ENCODE measurements at places on chromosomes 2 and 18.

GRCh38 chr2:18271370-18272147 lies 288.9 kb downstream of the RDH14 start:
- DNase-seq: no peak

GRCh38 chr18:32438173-32438572 lies 32.5 kb downstream of the GAREM1 start:
- no peak for DNase-seq

DNA sequence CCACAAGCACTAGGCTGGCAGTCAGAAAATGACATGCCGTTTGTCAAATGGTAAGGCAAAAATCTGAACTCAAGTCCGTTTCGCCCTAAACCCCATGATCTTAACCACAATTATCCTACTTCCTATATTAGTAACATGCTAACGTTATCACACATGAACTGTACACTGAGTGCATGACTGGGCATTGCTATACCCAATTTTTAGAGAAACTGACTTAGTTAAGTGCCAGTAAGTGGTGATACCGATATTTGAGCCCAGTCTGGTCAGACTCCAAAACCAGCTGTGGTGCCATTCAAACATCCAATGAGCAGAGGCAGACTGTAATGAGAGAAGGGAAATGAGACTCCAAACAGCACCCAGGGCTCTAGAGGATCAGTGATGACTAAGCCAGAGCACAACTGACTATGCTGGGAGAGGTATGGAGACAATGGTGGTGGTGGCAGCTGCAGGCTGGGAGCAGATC lies 311.7 kb upstream of the PKDCC start:
- DNase-seq: no peak

GRCh38 chr2:23586741-23587306 lies 201.8 kb downstream of the KLHL29 start:
- no peak for DNase-seq

GRCh38 chr2:211413746-211414145 lies 857.3 kb downstream of the CPS1 start:
- DNase-seq: no peak

DNA sequence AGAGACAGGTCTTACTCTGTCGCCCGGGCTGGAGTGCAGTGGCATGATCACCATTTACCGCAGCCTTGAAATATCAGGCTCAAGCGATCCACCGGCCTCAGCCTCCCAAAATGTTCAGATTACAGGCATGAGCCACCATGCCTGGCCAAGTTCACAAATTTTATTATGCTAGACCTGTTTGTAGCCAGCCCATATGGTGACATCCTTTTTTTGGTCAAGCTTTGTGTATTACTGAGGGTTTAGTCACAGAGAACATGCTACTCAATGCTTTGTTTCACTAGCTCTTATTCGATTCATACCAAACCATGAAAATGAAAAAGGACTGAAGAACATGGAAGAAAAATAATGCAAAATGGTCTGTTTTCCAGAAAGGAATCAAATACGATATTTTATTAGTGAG lies 41.4 kb downstream of the DGKD start:
- DNase-seq: no peak

- no peak for DNase-seq
Measured at GRCh38 chr2:159272156-159272555, 14.3 kb downstream of the WDSUB1 start.

DNA sequence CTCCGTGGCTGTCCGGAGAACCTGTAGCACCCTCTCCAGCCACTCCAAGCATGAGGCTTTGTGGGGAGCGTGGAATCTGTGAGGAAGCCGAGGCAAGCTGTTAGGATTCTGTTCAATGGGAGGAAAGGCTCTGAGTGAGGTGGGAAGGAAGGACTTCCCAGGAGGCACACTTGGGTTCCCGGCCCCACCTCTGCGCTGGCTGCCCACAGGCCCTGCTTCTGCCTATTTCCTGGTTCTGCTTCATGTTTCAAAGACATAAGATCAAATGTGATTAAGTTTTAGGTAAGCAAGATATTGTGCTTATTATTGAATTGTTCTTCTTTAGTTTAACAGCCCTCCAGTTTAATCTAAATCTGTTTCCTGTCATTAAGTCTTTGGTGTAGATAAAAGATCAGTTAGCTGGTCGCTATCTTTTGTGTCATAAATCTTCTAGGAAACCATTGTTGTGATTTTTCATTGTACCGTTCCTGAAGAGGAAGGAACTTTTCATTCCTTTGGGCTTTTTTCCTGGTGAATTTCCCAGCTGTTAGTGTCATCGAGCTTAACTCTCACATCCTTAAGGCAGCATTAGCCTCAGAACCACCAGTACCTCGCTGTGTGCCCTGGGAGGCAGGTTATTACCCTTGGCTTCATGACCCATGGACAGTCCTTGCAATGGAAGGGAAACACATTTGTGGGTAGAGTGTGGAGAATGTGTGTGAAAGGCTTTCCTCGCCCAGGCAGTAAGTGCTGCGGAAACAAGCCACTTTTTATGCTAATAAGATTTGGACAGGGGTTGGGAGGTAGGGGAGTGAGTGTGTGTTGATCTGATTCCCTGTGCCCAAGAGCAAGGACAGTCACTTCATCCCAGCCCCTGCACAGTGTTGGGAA lies 61.9 kb upstream of the ALPP start:
- DNase-seq: no peak

GRCh38 chr2:170481201-170481600 lies 233.9 kb upstream of the SP5 start:
- no peak for DNase-seq

DNA sequence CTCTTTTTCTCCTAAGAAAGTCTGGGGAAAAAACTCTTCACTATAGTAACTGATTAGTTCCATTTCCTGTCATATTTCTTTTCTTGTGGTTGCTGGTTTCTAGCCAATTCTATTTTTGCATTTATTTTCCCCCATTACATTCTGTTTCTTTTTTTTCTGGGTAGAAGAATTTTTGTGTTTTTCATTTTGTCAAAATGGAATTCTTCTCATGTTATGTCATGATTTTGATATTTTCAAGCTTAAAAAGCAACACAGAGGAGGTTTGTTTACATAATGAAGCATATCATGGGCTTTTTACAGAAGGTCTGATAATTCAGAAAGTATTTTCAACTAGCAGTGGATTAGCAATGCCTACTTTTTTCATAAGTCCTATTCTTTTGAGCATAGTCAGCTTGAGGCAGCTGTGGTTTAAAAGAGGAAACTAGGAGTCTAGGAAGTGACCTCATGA lies 102.0 kb downstream of the MAP2 start:
- no peak for DNase-seq

DNA sequence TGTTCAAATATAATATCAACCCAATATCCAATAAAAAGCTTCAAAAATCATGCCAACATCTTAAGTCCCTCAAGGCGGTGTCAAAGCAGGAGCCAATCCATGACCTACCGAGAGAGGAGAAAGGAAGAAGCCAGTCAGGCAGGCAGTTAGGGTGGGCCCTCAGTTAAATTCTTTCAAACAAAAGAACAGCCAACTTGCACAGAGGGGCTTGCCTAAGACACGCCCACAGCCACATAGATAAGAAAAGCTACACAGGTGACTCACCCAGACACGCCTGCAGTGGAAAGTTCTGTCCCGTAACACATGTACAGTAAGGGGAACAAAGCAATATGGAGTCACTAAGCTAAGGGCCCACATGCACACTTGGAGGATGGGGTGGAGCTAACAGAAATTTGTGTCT lies 61.3 kb downstream of the SP110 start:
- no peak for DNase-seq

DNA sequence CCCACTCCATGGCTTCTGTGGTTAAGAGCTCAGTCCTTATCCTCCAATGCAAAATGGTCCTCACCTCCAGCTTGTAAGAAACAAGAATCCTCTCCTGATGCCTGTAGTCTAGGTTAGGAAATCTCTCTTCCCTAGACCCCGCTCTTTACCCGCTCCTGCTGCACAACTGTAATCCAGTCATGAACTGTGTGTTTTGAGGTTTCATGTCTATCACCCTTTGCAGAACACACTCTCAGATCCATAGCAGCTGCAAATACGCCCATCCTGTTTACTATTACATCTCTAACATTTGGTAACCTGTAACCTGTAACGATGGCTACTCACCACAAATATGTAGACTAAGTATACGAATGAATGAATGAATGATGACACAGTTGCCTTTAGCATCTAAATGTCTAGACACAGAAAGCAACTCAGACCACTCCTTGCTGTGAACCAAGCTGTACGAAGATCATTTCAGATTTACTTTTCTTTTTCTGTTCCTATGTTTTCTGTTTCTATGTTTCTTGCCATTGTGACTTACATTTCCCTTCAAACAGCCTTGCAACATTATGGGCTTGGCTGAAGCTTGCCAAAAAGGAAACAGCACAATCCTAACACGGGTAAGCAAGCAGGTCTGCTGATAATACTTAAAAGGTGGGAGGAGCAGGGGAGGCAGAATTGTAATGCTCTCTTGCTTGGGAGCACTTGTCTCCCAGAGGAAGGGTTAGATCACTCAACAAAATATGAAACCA lies 53.7 kb downstream of the EPHA4 start:
- DNase-seq: no peak

- no peak for DNase-seq
Measured at GRCh38 chr2:52340171-52340570, 1308.2 kb upstream of the NRXN1 start.

- DNase-seq: no peak
Measured at GRCh38 chr2:72271766-72272641, 124.3 kb upstream of the CYP26B1 start.

DNA sequence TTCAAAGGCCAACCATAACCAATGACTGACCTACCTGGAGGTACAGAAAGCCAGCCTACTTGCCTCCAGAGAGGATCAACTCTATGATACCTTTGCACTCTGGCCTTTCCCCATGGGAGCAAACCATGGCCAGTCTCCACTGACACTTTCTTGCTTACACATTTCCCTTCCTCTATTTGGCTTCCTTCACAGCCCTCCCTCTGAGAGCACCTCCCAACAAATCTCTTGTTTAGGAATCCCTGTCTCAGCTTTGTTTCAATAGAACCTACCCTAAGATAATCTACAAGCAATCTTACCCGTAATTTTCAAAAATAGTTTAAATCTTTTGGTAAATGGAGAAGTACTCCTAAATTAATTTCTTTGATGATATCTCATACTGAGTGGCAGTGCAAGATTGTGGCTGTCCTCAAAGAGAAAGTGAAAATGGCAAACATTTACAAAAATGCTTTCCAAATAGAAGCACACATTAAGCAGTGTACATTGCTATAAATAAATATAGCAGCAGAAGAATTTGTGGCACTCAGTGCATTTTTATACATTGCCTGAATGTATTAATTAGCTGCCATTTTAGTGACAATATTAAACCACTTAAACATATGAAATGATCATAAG lies 140.6 kb downstream of the CCDC148 start:
- no peak for DNase-seq

DNA sequence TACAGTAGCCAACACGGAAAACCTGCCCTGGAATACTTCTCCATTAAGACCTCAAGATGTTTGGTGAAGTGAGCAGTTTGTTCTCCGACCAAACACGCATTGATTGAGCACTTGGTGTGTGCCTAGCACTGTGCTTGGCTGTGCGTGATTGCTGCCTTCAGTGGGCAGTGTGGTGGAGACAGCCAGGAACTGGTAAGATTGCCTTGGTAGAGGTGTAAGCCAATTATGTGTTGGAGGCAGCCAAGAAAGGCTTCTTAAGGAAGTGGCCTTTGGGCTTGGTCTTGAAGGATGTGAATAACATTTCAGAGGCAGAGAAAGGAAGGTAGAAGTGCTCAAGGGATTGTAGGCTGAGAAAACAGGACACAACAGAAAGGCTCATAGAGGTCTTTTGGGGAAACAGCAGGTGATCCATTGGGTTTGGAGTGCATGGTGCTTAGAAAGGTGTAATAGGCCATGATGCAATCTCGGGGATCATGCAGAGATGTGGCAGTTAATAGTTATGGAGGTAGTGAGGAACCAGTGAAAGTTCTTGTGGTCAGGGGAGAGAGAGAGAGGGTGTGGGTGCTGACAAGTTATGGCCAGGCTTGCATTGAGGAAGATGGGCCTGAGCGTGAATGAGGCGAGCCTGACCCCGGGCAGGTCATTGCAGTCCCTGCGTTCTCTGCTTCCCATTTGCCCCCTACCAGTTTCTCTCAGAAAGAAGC lies 6.3 kb downstream of the B3GNT2 start:
- DNase-seq: no peak

DNA sequence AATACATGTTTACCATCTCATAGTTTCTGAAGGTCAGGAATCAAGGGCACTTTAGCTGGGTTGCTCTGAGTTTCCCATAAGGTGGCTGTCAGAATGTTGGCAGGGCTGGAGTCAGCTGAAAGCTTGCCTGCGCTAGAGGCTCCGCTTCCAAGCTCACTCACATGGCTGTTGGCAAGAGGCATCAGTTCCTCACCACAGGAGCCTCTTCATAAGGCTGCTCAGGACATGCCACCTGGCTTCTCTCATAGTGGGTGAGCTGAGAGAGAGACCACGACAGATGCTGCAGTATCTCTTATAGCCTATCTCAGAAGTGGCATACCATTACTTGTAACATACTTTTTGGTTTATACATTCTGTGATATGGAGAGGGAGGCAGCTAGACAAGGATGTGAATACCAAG lies 7.2 kb downstream of the HADHB start:
- DNase-seq: no peak

- DNase-seq: no peak
Measured at GRCh38 chr2:216348756-216349308, 23.5 kb downstream of the MARCHF4 start.

- DNase-seq: peak; percentile 36
Measured at GRCh38 chr2:38528008-38528442, 74.7 kb downstream of the HNRNPLL start.

DNA sequence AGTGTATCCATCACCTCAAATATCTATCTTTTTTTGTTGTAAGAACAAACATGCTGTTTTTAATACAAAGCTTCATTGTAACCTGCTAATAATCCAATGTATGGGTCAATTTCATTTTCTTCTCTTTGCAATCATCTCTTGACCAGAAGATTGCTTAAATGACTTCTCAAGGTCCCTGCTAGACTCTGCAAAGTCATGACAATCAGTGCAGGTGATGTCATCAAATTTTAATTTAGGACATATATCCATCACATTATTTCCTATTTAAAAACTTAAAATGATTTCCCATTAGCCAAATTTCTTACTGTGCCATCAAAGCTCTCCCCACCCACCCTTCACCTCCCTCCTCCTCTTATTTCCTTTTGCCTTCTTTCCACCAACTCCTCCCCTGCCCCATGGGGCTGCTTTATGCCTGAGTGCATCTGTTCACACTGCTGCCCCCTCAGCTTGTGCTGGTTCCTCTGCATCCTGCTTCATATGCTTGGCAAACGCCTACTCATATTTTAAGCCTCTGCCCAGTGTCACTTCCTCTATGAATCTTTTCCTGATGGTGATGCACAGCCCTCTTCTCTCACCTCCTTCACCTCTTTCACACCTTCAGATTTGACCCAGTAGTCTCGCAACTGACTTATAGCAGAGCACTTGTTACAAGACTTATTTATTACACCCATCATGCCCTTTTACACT lies 20.3 kb downstream of the PLEK start:
- no peak for DNase-seq

- DNase-seq: no peak
Measured at GRCh38 chr2:105877945-105878344, 133.2 kb downstream of the NCK2 start.

GRCh38 chr2:64617631-64618151 lies 36.0 kb downstream of the SERTAD2 start:
- DNase-seq: no peak
